H9 (cell line): ENCODE measurements at places on chromosomes 7 and 10. TPM values are rescaled to one million over a fixed set of nuclear protein-coding genes. Genes with fewer than 3 reads are reported as not detected.

INSIG1 gene
- total RNA-seq, result 23.3 and 24.2 TPM in 2 replicates

LGI1 gene
- 1.1 and 1.2 TPM in 2 replicates for total RNA-seq

TRPV5 gene
- total RNA-seq, result not detected in 2 replicates

WDR11 gene
- 47.6 and 48.7 TPM in 2 replicates for total RNA-seq

SPDYE1 gene
- not detected in 2 replicates for total RNA-seq

LRGUK gene
- 1.5 and 1.8 TPM in 2 replicates for total RNA-seq
